Stimulated activated effector memory CD8-positive, alpha-beta T cell treated with anti-CD3 and anti-CD28 coated beads, Interleukin-12 subunit alpha, Interleukin-12 subunit beta, amount 100 ng/mL, for 72 hours (primary cell): ENCODE measurements at places on chromosomes 3 and 15.

- no peak for DNase-seq
Measured at GRCh38 chr15:81937189-81937588, 108.6 kb downstream of the MEX3B start.

GRCh38 chr3:51953445-51953844, 1.7 kb upstream of the GPR62 start:
- DNase-seq, result no peak

DNA sequence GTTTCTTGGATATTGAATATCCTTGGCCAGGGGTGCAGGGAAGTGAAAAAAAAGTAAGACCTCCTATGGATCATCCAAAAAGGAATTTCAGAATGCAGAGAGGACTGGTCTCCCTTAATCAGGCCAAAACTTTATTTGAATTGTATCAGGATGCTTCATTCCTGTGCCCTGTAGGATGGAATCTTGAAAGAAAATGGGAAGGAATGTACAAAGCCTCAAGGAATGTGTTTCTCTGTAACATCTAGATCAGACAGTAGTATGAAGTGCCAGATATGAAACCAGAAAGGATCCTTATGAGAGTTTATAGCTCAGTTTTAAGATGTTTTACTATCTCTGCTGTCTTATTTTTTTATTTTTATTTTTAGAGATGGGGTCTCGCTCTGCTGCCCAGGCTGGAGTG, 6.5 kb upstream of the GSK3B start:
- no peak for DNase-seq

DNA sequence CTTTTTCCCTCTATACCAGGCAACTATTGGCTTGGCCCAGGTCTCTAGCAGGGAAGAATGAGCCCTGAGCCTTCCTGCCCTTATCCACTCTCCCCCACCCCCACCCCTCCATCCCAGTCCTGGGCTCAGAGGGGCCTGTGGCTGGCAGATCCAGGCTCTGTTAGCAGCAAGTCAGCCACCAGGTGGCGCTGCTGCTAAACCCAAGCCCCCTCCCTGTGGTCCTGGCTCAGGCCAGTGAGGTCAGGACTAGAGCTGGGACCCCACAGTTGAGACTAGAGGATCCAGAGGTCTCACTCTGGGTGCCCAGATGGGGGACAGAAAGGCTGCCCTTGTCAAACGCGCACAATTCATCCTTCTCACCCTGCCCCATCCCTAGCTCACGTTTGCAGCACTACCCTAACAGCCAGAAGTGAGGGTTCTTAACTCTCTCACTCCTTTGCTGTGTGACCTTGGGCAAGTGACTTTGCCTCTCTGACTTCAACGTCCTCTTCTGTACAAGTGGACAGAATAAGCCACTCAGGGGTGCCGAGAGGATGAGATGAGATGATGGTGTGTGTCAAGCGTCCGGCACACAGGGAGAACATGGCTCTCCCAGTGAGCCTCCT, 46.8 kb upstream of the SLC6A1 start:
- peak; percentile 73 for DNase-seq

DNA sequence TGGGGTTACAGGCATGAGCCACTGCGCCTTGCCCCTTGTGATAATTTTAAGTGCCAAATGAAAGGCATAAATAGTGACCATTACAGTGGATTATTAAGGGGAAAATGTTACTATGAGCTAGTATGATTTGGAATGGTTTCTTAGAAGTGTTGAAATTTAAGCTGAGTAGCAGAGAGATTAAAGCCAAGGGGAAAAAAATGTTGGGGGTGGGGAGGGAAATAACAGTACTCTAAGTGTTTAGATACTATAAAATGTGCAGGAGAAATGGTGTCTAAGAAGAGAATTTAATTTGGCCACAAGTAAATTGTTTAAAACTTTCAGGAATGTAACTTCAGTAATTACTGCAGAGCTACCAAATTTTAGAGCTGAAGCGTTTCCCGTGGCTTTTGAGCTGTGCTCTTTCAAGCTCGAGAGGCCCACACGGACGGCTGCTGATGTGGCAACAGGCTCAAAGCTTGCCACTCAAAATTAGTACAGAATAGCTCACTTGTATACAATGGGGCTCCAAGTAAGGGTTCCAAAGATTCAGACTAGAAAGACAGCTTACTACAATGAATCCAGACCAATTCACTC, 23.9 kb upstream of the SLC12A8 start:
- DNase-seq, result no peak

- DNase-seq, result no peak
Measured at GRCh38 chr15:42375252-42375651, 16.0 kb downstream of the CAPN3 start.

DNA sequence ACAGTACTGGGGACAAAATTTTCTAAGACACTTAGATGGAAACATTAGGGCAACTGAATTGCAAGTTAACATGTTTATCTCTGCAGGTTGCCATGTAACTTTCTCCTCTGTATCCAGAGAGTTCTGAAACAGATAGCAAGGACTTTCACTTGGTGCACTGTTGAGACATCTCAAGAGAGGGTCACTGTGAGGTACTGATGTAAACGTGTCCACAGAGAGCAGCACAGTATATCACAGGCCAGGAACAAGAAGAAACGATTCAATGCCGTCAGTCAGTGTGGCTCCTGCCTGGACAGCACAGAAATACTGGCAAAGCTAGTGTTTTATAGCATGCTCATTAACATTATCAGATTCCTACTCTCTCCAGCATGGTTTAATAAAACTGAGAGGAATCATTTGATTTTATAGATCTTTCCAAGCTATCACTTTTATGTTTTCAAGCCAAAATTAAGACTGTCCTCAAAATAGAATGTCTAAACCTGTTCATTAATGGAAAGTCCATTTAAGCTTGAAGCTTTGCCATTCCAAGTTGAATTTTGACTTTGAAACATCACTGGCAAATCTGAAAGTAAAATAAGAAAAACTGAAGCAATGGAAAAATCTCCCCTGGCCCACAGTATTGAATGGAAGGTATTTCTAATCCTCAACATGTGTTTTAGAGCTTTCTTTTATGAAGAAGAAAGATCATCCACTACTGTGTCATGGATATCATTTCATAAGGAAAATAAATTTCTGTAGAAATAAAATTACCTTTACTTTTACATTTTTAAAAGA, 102.7 kb downstream of the IMPG2 start:
- no peak for DNase-seq

DNA sequence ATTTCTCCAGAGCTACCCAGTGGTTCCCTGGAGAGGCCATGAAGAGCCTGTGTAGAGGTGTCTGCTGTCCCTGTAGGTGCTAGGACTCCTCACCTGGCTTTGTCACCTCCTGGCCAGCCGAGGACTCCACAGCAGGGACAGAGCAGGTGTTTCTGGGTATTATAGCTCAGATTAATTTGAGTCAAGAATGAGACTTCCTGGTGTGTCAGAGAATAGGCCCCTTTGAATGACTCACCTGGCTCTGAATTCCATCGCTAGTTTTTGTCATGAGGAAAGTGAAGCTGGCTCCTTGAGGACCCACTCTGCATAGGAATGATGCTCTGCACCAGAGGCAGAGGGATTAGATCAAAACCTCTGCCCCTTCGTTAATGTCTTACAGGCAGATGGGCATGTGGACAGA, 167.5 kb upstream of the TOPAZ1 start:
- no peak for DNase-seq

GRCh38 chr3:180359953-180360279, 242.0 kb upstream of the TTC14 start:
- no peak for DNase-seq

- DNase-seq, result no peak
Measured at GRCh38 chr15:57607570-57608000, 15.9 kb downstream of the MYZAP start.

DNA sequence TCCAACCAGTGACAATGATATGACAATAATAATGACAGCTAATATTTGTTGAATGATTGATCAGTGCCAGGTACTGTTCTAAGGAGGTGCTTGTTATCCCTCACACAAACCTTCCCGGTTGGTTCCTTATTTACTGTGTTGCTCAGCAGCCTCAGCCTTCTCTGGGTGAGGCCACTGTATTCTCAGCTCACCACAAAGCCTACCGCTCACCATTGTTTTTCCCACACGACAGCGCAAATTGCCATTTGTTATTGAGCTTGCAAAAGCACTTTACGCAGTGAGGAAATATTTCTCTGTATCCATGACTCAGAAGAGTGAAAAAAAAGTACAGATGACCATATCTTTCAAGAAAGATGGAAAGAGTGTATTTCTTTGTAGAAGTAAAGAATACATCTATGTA, 49.5 kb upstream of the PDZRN3 start:
- no peak for DNase-seq

DNA sequence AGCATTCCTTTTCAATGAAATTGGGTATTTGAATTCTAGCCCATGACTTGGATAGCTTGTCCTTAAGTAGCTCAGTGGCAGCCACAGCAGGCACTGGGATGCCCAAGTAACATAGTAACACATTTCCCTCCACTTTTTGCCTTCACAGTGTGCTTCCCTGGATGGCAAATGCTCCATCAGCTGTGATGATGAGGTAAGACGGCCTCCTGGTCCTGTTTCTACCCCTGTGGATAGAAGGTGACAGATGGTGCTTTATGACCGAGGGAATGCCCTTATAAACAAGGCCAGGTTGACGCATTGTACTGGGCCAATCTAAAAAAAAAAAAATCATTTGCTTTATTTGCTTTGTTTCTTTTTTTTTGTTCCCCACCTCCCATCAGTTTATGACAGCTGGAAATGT, 41.8 kb upstream of the LRTM1 start:
- DNase-seq, result no peak

DNA sequence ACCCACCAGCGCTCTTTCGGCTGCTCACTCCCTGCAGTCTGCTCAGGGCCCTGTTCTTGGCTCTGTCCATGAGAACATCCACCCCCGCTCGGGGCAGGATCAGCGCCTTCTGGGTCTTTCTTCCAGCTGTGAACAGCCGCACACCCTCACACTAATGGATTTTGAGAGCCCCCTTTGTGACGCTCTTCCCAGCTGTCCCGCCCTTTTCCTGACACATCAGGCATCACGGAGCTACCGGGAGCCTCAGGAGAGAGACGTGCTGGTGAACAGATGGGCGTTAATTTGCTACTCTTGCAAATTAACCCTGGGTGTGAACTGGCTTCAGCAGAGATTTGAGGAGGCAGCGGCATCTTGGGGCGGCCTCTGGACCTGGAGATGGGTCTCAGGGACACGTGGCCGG, 113.0 kb downstream of the TMEM266 start:
- no peak for DNase-seq

DNA sequence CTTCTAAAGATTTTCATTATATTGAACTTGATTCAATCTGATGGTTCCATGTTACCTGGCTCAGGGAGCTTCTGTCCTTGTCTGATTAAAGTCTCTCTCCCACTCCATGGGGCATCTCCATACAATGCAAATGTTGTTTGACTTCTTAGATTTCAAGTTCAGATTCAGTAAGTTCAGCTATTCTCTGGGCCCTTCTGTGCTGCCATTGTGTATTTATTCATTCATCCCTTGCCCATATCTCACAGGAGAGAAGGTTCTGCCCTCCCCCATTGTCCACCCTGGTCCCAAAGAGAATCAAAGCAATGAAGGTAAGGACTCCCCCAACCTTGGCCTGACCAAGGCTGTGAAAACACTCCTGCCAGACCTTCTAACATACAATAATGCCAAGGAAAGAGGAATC, 669.9 kb downstream of the MAGI1 start:
- DNase-seq, result no peak

- no peak for DNase-seq
Measured at GRCh38 chr3:105848821-105849220, 20.0 kb downstream of the CBLB start.

DNA sequence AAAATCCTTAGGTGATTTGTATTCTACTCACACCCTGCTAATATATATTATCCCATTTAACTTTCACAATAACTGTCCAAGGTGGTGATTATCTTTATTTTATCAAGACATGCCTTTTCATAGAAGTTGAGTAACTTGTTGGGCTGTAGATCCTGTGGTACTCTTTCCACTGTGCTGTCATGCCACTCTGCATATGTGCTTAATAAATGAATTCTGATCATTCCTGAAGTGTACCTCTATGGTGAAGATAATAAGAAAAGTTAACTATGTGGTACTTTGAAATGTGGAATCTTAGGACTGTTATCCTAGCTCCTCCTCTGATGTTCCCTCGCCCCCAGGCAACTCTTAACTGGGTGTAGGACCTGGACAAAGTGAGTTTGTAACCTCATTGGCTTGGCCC, 5.2 kb downstream of the SNRK start:
- no peak for DNase-seq

DNA sequence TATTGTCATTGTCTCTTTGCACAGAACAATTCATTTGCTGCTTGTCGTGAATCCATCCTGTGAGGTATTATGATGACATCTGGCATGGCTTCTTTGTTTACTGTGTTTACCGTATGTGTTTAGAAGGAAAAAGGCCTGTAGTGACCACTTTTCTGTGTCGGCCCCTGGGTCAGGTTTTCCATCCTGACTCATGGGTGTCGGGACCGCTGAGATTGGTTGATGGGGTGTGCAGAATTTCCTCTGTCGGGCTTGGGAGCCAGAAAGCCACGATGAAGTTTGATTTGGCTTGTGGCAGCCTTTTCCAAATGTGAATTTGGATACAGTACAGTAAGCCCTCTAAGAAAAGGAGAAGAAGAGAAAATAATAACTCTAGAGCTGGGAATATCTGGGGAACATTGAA, 113.5 kb downstream of the FNDC3B start:
- DNase-seq, result no peak

- DNase-seq, result no peak
Measured at GRCh38 chr3:119098619-119099222, 47.2 kb upstream of the TEX55 start.
